Fibroblast of upper back skin (primary cell): ENCODE measurements at places on chromosomes 7 and 10.

DNA sequence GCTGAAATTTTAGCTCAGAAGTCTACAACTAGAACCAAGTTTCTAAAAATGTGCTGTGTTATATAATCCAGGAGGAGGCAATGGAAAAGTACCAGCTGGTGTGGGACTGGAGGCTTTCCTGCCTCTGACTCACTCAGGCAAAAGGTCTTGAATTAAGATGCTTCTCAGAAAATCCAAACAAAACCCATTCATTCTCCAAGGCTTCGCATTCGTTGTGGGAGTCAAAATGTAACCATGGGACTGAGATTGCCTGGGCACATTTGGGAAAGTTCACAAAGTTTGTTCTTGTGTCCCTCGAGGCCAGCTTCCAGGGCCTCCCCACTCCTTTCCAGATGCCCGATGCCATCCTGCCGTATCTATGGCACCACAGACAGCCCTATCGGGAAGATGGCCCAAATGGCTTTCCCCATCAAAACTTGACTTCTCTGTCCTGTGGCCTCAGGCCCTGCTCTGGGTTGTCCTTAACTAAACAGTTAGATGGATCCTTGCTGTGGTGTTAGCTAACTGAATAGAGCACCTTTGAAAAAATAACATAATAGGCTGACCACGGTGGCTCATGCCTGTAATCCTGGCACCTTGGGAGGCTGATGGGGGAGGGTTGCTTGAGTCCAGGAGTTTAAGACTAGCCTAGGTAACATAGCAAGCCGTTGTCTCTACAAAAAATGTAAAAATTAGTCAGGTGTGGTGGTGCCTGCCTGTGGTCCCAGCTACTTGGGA, 180.5 kb downstream of the PFKFB3 start:
- DNase-seq: peak; percentile 49

DNA sequence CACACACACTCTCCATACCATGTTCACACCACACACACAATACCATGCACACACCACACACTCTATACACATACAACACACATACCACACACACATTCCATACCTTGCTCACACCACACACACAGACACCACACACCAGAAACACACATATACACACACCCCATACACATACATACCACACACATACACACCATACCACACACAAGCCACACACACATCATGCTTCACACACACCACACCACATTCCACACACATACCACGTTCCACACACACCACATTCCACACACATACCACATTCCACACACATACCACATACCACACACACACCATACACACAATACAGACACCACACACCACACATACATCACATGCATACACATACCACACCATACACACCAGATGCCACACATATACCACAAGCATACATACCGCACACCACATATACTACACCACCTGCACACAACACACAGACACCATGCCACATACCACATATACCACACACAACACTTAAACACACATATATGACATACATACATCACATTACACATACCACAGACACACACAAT, 282.7 kb downstream of the POU6F2 start:
- DNase-seq: peak; percentile 34

DNA sequence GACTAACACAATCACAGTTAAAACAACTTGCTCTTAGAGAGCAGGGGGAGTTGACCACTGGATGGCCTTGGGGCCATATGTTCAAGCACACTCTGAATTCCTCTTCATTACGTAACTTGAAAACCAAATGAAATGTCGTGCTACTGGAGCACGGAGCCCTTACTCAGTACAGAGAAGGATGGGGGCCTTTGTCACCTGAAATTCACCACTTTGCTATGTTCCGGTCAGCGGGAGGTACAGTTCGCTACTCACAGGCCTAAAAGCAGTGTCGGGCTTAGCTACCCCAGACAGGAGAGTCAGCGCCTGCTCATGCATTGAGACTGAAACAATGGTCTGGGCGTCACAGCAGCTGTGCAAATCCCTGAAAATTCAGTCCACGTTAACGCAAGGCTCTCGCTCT, 39.6 kb downstream of the GLI3 start:
- peak; percentile 76 for DNase-seq

GRCh38 chr10:95411635-95412034, 120.8 kb upstream of the PDLIM1 start:
- no peak for DNase-seq

DNA sequence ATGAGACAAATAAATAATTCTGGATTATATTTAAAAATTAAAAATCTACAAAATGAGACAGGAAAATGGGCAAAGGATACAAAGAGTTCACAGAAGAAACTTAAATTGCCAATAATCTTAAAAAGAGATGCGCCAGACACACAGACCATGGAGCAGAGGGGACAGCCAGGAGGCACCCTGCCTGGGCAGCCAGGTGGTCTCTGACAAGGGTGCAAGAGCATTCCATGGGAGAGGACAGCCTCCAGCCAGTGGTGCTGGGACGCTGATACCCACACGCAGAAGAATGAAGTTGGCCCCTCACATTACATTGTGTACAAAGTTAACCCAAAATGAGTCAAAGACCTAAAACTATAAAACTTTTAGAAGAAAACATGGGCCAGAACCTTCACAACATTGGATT, 106.3 kb downstream of the NKX6-2 start:
- DNase-seq: no peak

DNA sequence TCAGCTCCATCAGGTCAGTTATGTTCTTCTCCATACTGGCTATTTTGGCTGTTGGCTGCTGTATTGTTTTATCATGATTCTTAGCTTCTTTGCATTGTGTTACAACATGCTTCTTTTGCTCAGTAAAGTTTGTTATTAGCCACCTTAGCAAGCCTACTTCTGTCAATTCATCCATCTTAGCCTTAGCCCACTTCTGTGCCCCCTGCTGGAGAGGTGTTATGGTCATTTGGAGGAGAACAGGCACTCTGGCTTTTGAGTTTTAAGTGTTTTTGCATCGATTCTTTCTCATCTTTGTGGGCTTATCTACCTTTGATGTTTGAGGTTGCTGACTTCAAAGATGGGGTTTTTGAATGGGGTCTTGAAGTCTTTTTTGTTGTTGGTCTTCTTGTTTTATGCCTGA, 204.6 kb upstream of the FOXP2 start:
- no peak for DNase-seq

GRCh38 chr10:128500642-128501041, 374.4 kb upstream of the MKI67 start:
- DNase-seq: no peak

- DNase-seq: peak; percentile 71
Observed at GRCh38 chr7:71548746-71549145, 416.8 kb downstream of the GALNT17 start.

GRCh38 chr7:77453531-77453930, 37.4 kb upstream of the GSAP start:
- no peak for DNase-seq

- DNase-seq: no peak
Observed at GRCh38 chr10:22583683-22584082, 130.7 kb downstream of the PIP4K2A start.

DNA sequence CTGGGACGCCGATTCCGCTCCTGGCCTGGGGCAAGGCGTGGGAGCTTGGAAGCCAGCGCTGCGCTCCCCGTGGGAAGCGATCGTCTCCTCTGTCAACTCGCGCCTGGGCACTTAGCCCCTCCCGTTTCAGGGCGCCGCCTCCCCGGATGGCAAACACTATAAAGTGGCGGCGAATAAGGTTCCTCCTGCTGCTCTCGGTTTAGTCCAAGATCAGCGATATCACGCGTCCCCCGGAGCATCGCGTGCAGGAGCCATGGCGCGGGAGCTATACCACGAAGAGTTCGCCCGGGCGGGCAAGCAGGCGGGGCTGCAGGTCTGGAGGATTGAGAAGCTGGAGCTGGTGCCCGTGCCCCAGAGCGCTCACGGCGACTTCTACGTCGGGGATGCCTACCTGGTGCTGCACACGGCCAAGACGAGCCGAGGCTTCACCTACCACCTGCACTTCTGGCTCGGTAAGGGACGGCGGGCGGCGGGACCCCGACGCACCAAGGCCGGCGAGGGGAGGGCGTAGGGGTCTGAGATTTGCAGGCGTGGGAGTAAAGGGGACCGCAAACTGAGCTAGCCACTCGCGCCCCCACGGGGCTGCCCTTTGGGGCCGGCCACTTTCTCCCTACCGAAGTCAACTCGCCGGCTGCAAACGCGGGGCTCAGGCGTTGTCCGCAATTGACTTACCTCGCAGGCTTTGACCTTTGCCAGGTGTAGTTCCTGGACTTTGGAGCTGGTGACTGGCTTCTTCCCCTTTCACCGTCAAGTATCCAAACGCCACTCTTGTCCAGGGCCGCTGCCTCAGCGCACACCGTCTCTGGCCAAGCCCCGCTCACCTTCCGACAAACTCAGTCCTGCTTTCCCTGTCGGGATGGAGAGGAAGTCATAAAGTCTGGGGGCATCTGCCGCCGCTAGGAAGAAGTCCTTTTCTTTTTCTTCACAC, at the start of gene SCIN:
SCIN (plus strand) TSS at position 187 of the 928 bp plus-strand sequence; CDS start at position 254, 67 bp downstream.
- DNase-seq: no peak

DNA sequence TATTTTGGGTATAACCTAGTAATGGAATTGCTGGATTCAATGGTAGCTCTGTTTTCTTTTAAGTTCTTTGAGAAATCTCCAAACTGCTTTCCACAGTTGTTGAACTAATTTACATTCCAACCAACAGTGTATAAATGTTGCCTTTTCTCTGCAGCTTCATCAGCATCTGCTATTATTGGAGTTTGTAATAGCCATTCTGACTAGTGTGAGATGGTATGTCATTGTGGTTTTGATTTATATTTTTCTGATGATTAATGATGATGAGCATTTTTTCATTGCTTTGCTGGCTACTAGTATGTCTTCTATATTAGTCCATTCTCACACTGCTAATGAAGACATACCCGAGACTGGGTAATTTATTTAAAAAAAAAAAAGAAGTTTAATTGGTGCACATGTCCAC, 248.6 kb upstream of the MAGI2 start:
- DNase-seq: peak; percentile 38

DNA sequence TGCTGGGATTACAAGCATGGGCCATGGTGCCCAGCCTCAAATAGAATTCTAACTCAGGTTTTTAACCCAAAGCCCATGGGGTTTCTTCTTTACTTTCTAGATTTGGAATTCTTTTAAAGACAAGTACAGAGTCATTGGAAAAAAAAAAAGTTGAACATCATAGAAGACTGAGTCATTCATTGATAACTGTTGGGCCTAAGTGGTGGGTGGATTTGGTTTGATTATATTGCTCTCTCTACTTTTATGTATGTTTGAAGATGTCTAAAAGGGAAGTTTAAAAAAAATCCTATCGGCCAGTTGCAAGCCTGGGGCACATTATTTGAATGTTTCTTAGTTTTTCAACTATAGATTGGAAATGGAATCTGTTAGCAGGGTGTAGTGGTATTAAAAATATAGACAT, 49.7 kb downstream of the INPP5F start:
- DNase-seq: no peak

DNA sequence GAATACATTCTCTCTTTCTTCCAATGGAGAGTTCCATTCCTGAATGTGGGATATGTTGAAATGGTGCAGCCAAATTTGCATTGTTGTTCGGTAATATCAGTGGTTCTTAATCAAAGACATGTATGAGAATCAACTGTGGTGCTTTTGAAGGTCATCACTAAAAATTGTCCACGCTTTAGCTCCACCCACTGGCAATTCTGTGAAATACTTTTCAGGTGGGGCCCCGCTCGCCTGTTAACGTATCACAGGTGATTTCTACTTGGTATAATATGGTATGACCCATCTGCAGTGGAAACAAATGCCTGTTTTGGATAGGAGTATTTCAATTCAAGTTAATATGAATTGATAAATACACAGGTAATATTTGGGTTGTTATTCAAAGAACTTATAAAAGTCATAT, 178.4 kb downstream of the NSUN6 start:
- no peak for DNase-seq

DNA sequence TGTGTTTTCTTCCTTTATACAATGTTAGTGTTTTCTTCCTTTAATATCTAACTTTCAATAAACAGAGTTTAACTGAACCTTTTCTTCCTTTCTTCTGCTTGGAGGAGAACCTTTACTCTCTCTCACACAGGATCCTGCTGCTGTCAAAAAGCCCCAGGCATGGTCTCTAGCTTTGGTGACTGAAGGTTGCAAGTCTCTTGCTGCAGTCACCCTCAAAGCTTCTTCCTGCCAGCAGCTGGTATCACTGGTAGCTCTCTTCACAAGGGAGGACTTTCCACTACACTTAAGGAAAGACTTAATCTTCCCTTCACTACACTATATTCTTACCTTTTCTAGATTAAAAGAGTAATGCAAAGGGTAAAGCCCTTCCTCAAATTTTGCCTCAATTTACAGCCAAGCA, 153.4 kb downstream of the SGMS1 start:
- no peak for DNase-seq

- DNase-seq: no peak
Observed at GRCh38 chr10:51815723-51816122, 116.3 kb upstream of the CSTF2T start.

GRCh38 chr7:81534446-81534845, 235.4 kb downstream of the HGF start:
- DNase-seq: no peak

DNA sequence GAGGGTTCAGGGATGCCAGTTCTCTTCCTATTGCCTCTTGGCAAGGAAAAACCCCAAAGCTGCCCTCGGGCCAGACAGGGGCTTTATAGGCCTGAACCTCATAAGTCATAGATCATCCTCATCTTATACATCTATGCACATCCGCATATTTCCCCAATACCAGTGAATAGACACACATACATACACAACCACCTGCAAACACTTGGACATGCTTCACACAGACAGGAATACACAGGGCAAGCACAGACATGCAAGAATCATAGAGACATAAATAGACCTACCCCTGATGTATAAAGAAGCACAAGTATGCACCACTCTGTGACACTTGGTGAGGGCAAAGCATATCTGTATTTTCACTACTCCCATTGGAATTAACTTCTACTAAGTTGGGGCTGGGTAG, 30.7 kb downstream of the MBL2 start:
- no peak for DNase-seq
